ENCODE measurements at places on chromosomes 5 and 9.
A peak's percentile ranks its signal among the peaks of the same experiment; 100 is the strongest.

DNA sequence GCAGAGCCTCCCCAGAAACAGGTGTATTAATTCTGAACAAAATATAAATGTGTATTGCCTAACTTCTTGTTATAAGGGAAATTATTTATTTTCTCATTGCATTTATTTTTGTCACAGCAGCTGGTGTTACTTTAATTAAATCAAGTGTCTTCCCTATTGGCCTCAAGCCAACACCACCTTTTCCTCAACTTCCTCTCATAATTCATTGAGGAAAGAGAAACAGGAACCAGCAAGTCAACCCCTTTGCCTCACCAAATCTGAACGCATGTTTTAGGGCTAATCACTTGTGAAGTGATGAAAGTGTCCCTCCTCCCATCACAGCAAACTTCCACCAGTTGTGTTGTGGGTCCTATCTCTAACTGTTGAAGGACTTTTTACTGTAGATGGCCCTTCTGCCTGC lies 73.1 kb downstream of the DIRAS2 start:
- DNase-seq = no peak

GRCh38 chr9:134981829-134982228 lies 64.1 kb upstream of the FCN1 start:
- DNase-seq = no peak

DNA sequence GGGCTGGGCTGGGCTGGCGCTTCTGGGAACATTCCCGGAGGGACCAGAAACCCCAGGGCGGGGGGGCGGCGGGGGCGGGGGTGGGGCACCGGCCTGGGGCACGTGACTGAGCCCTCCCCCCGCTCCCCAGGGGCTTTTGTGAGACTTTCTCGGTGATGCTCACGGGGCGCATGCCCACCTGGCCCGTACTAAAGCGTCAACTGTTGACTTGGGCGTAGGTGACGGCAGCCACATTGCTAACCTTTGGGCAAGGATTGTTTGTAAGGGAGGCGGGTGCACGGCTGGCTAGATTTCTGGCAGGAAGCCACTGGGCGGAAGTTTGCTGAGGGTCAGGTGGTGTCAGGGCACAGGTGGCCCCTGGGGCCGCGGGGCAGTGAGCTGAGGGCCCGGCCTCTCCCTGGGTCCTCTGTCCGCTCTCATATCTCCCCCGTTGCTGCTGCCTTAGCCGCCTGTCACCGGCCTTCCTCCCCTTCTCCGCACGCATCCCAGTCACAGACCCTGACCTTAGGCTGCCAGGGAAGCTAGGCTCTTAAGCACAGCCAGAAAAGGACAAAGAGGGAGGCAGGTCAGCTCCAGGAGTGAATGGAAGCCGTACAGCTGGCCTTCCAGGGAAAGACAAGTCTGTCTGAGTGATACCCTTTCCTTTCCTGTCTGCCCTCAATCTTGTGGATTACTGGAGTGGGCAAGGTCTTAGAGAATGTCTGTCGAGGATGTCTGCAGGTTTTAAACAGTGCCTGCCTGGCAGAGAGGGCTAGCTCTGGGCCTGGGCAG lies 812 bp downstream of the CACFD1 start:
- peak; percentile 13 for DNase-seq

- no peak for DNase-seq
These were observed 19.3 kb upstream of the HSPA9 start for GRCh38 chr5:138594305-138595058.

GRCh38 chr5:92514896-92515295 lies 1066.1 kb downstream of the NR2F1-AS1 start:
- DNase-seq = no peak

All from activated T-helper 1 cell treated with Interleukin-2 at 50 U/mL for 16 hours (primary cell).